ENCODE measurements at places on chromosomes 4 and X.

DNA sequence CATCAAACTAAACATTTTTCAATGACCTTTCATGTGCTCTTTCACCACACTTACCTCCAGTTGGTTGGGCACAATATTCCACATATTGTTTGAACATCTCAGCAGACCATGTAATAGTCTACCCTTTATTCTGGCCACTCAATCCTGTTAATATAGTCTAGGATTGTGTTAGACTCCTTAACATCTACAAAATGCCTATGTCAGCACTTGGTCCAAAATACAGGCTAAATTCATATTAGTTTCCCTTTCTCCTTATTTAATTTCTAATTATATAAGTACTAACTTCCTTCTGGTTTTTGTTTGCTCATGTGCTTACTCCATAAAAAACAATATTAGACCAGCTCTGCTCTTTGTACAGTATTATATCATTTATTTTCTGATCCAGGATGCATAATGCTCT lies 21.1 kb downstream of the MEPE start:
- no peak for DNase-seq

GRCh38 chr4:579543-580175 lies 3.6 kb upstream of the TMEM271 start:
- DNase-seq = no peak

GRCh38 chr4:130026185-130026584 lies 930.2 kb downstream of the C4orf33 start:
- DNase-seq = no peak

DNA sequence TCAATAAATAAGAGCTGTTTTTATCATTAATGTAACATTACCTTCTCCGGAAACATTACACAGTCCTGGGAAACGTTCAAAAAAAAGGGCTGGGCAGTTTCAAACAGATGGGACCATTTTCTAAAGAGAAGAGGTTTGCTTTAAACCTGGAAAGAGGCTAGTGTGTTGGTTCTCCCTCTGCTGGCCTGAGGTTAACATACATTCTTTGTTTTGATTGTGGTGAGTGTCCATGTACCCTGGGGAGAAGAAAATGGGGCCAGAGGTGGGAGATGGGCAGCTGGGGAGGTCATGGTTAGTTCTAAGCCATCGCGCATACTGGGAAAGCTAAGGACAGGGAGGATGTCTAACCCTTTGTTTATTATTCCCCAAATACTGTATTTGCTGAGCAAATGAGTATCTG lies 194.7 kb downstream of the CPEB2 start:
- DNase-seq = no peak

GRCh38 chr4:88755454-88755853 lies 57.8 kb upstream of the NAP1L5 start:
- DNase-seq = no peak

GRCh38 chr4:165906272-165906671 lies 33.2 kb downstream of the TLL1 start:
- DNase-seq = no peak

GRCh38 chr4:64796581-64796980 lies 387.3 kb upstream of the TECRL start:
- DNase-seq = no peak

- DNase-seq = no peak
These were observed 315.8 kb downstream of the MID1IP1 start for GRCh38 chrX:39117101-39117500.

- no peak for DNase-seq
These were observed 9.1 kb upstream of the FAM149A start for GRCh38 chr4:186095406-186095805.

DNA sequence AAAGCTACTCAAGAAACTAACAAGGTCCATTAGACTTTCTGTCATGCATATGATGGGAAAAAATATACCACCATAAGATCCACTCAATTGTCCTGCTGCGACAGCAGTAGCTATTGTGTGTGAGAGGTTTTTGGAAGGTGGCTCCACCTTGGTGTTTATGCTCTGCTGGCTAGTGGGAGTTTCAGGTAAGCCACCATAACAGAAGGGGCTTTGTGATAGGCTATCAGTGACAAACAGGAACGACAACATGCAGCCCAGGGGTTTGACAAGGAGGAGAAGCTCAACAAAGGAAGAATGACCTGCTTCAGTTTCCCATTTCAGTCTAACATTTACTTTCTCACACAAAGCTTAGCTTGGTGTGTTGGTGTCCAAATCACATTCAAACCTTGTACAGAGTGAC lies 182.6 kb downstream of the ATOH1 start:
- DNase-seq = no peak

DNA sequence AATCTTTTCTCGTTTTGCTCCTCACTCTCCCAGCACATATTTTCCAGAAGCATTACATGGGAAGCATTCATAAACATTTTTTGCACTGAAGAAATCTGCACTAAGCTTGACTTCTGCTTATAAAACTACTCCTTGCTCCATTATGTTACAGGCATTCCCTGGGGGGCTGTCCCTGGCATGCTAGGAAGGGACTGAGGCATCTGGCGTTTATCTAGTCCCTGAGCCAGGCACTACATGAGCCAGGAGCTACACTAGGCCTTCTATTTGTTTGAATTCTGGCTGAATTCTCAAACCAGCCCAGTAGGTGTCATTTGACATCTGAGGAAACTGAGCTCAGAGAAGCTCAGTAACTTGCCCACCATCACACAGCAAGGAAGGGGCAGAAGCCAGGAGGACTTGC lies 43.3 kb downstream of the NHSL2 start:
- no peak for DNase-seq

- no peak for DNase-seq
These were observed 103.8 kb upstream of the PPP3CA start for GRCh38 chr4:101451086-101451485.

GRCh38 chr4:125750828-125751466 lies 436.2 kb downstream of the FAT4 start:
- no peak for DNase-seq

- peak; percentile 60 for DNase-seq
These were observed 47.1 kb upstream of the THOC2 start for GRCh38 chrX:123779908-123780396.

DNA sequence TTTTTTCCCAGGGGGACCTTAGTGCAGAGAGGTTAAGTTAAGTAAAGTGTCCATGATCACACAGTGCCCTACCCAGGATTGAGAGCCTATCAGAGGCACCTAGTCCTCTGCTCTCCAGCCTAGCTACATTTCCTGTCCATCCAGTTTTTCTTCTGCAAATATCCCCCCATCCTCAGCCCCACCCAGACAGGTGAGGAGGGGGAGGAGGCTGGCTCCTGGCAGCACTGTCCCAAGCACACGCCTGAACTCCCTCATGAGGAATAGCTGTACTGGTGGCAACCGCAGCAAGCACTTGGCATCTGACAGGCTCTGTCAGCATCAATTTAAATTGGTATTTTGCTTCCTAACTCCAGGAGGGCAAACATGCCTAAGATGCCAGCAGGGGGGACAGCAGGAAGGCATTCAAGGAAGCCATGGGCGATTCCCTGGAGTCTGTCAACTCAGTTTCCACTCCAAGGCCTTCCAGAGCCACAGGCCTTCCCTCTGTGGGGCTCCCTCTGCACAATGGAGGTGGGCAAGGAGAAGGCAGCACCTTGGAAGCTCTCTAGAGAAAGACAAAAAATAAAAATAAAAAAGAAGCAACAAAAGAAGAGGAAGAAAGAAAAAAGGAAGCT lies 6.4 kb upstream of the FRMPD3 start:
- DNase-seq = no peak

DNA sequence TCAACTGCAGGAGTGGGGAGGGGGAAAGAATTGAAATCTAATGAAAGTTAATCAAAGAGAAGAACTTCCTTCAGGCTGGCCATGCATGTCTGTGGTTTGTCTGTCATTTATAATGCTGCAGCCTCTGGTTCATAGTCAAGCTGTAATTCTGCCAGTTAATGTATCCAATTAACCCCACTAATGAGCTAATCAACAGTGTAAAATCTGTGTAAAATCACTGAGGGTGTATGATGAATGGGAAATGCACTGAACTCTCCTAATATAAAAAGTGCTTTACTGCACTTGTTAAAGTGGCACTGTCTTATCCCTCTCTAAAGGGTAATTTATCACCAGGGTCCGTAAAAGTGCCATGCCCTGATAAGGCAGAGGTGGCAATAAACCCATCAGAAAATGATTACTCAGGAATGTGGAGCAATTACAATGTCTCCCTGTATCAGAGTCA lies 798.1 kb downstream of the PDHA2 start:
- DNase-seq = no peak

DNA sequence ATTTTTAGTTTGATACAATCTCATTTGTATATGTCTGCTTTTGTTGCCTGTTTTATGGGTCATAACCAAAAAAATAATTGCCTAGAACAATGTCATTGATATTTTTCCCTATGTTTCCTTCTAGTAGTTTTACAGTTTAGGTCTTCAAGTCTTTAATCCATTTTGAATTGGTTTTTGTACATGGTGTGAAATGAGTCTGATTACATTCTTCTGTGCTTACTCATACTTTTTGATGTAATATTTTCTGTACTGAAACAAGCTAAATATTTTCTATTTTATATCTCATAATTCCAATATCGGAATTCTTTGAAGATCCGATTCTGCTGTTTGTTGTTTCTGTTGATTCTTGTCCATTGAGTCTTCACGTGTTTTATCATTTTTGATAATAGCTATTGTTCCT lies 10.6 kb downstream of the TMEM156 start:
- DNase-seq = no peak

- DNase-seq = no peak
These were observed 22.4 kb downstream of the PAGE1 start for GRCh38 chrX:49673394-49673793.

GRCh38 chr4:120299631-120300030 lies 233.0 kb upstream of the MAD2L1 start:
- no peak for DNase-seq

DNA sequence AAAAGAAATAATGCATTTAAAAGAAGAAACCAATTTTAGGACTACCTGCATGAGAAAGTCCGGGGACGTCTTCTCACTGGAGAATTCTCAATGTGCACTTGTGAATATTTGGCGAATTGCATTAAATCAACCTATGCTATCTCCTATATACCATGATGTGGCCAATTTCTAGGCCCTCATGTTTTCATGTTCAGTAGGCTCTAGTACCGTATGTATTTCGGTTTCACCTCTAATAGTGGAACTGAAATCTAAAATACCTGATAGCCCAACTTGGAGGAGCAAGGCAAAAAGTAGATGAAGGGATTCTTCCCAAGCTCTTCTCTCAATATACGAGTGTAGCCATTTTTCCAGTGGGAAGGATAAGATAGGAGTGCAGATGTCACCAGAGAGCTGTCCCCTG lies 11.4 kb upstream of the FGF2 start:
- DNase-seq = no peak

GRCh38 chr4:106201373-106201772 lies 114.6 kb downstream of the TBCK start:
- peak; percentile 23 for DNase-seq

DNA sequence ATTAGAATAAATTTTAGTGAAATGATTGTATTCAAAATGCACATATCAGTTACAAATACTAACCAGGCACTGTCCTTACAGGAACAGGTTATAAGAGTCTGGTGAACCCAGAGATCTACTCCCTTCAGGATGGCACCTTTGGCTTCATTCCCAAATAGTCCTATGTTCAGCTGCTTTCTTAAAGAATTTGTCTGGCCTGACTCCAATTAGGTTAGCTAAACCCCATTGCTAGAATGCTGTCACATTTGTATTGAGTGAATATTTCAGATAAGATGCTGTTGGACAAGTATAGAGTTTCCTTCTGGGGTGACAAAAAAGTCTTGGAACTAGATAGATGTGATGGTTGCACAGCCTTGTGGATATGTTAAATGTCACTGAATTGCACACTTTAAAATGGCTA lies 69.4 kb downstream of the EFHC2 start:
- no peak for DNase-seq

GRCh38 chr4:8192748-8193738 lies 6.0 kb upstream of the SH3TC1 start:
- no peak for DNase-seq

DNA sequence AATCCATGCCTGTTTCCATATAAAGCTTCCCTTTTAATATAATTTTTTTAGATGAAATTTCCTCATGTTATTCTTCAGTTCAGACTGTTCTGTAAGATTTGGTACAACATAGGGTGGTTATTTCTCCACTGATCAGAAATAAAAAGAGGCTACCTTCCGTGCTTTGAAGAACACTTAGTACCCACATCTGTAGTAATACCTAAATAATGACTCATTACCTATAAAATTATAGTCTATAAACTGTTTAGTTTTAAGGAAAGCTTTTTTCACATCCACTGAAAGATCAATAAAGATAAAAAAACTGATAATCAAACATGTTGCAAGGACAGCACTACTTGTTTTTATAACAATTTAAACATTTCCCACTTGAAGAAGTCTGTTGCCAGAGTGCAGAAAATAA lies 23.9 kb downstream of the TRPC3 start:
- DNase-seq = no peak

- no peak for DNase-seq
These were observed 92.5 kb upstream of the PAGE3 start for GRCh38 chrX:55357236-55357635.

- DNase-seq = no peak
These were observed 142.2 kb downstream of the SH2D1A start for GRCh38 chrX:124488412-124489161.

- DNase-seq = no peak
These were observed 520.4 kb downstream of the BCOR start for GRCh38 chrX:39577206-39577984.

DNA sequence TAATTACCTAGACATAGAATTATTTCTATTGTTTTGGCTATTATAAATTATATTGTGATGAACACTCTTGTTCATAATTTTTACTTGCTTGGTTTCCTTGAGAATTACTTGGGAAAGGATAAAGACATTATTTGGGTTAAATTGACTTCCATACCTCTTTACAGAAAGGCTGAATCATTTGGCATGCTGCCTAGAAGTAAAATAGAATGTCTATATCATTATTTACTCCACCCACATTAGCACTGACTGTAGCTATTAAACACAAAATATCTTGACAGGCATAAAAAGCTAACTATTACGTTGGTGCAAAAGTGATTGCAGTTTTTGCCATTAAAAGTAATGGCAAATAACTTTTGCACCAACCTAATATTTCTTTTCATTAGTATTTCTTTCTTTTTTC lies 29.7 kb upstream of the ADH6 start:
- no peak for DNase-seq

- DNase-seq = no peak
These were observed 309.4 kb upstream of the NOCT start for GRCh38 chr4:138706201-138706600.
